Endodermal cell (in vitro differentiated cells): ENCODE measurements at places on chromosomes 7 and 10. TPM values are rescaled to one million over a fixed set of nuclear protein-coding genes. Genes with fewer than 3 reads are reported as not detected.

DNA sequence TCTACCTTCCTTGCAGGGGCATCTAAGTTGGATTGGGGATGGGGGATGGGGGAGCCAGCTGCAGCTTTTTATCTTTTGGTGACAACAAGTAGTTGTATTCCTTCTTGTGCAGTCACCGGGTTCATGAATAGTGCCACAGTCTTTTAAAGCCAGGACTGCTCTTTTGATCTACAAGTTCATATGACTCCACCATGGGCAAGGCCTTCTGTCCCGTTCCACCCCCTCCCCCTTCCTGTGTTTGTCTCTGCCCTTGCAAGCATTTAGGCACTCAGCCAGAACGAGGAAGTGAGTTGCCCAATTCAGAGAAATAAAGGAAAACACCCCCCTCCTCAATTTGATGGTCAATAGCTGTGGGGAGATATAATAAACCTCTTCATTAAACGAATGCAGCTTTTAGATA lies 44.8 kb upstream of the EGR2 start:
- H3K4me3 ChIP-seq = no peak overlapping the region
- no peak overlapping the region for H3K27ac ChIP-seq
- H3K27me3 ChIP-seq = no peaks in the 10 kb centered on the region
- peak; percentile 45 for DNase-seq
- no peaks in the 10 kb centered on the region for H3K4me1 ChIP-seq

Gene TMEM106B
- total RNA-seq = 39.6 and 40.3 TPM in 2 replicates

- H3K27ac ChIP-seq = no peak overlapping the region
- peak; percentile 85 for DNase-seq
- peaks cover 71% of the 10 kb centered on the region for H3K27me3 ChIP-seq
- H3K36me3 ChIP-seq = no peaks in the 10 kb centered on the region
Observed at GRCh38 chr7:64887756-64888508, 15.1 kb upstream of the ZNF273 start.

DNA sequence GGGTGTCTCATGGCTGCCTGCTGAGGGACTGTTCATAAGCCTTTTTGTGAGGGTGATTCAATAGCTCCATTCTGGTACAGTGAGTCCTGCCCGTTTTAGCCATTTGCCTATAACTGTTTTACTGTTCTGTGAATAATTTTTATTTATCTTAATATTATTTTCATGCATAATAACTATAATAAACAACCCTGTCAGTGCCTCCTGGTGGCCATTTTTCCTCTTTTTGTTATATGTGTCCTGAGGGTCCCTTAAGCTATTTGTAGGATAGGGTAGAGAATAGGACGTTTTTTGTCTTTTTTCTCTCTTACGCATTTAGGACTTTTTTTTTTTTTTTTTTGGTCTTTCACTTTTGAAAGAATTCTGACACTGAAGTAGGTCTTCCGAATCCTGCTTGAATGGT lies 2.9 kb downstream of the C1QL3 start:
- no peak for DNase-seq
- no peaks in the 10 kb centered on the region for H3K36me3 ChIP-seq
- no peak overlapping the region for H3K4me3 ChIP-seq
- no peaks in the 10 kb centered on the region for H3K4me1 ChIP-seq
- peaks cover 54% of the 10 kb centered on the region for H3K27me3 ChIP-seq
- no peak overlapping the region for H3K27ac ChIP-seq

Gene OPN4
- not detected in 3 replicates for total RNA-seq

DNA sequence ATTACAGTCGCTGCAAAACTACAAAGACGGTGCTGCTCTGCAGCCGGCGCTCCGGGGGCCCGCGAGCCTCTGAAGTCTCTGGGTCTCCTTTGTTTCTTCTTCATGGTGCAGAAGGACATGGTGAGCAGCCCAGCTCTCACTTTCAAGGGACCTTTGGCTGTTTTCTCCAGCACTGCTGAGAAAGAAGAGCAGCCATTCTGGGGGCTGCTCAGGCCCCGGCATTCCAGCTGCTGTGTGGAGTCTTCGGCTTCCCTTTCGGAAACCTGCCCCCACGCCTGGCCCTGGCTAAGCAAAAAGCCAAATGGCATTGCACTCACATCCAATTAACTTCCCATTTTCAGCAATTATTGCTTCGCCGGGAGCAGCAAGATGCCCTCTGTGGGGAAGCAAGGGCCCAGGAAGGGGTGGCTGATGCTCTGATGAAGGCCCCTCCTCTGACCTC lies 555.7 kb downstream of the PTPRN2 start:
- no peaks in the 10 kb centered on the region for H3K4me1 ChIP-seq
- H3K27ac ChIP-seq = no peak overlapping the region
- DNase-seq = peak; percentile 17
- no peaks in the 10 kb centered on the region for H3K36me3 ChIP-seq
- H3K27me3 ChIP-seq = no peaks in the 10 kb centered on the region

GRCh38 chr7:119703895-119704294 lies 569.1 kb upstream of the KCND2 start:
- H3K4me3 ChIP-seq = no peak overlapping the region
- H3K4me1 ChIP-seq = no peaks in the 10 kb centered on the region
- H3K27me3 ChIP-seq = no peaks in the 10 kb centered on the region
- DNase-seq = no peak

DNA sequence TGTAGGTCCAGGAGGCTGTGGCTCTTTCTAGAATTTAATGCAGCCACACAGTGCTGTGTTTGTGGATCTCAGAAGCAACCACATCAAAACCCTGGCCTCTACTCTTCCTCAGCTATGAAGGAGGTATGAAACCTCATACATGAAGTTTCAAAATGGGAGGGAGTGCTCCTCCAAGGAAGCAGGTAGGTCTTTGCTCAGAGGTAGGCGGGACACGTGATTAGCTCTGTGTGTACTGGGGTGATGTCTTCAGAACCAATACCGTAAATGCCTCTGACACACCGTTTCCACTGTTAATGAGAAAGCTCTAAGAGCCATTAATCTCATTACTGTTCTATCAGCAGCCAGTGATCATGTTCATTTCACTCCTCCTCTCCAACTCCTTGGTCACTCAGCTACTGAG lies 126.1 kb downstream of the PLXNA4 start:
- no peaks in the 10 kb centered on the region for H3K27me3 ChIP-seq
- no peak for DNase-seq
- no peak overlapping the region for H3K27ac ChIP-seq
- H3K4me1 ChIP-seq = no peaks in the 10 kb centered on the region
- peaks cover 3% of the 10 kb centered on the region for H3K36me3 ChIP-seq

DNA sequence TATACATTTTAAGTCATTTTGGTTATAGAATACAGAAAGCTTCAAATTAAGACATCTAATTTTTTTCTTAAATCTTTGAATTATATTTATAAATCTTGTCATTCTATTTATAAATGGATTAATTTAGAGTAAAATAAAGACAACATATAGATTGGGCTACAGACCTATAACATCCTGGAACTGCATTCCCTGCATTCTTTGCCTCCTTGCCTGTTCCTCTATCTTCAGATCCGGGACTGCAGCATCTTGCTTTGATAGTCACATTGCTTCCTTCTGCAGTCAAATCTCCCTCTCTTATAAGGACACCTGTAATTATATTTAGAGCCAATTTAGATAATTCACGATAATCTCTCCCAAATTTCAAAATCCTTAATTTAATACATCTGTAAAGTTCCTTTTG lies 64.2 kb downstream of the ATRNL1 start:
- no peaks in the 10 kb centered on the region for H3K36me3 ChIP-seq
- H3K4me3 ChIP-seq = no peak overlapping the region
- no peaks in the 10 kb centered on the region for H3K27me3 ChIP-seq
- DNase-seq = no peak
- no peak overlapping the region for H3K27ac ChIP-seq

Gene TUBB8
- total RNA-seq = 1.4 to 2.1 TPM (median 1.9 TPM) in 3 replicates

DNA sequence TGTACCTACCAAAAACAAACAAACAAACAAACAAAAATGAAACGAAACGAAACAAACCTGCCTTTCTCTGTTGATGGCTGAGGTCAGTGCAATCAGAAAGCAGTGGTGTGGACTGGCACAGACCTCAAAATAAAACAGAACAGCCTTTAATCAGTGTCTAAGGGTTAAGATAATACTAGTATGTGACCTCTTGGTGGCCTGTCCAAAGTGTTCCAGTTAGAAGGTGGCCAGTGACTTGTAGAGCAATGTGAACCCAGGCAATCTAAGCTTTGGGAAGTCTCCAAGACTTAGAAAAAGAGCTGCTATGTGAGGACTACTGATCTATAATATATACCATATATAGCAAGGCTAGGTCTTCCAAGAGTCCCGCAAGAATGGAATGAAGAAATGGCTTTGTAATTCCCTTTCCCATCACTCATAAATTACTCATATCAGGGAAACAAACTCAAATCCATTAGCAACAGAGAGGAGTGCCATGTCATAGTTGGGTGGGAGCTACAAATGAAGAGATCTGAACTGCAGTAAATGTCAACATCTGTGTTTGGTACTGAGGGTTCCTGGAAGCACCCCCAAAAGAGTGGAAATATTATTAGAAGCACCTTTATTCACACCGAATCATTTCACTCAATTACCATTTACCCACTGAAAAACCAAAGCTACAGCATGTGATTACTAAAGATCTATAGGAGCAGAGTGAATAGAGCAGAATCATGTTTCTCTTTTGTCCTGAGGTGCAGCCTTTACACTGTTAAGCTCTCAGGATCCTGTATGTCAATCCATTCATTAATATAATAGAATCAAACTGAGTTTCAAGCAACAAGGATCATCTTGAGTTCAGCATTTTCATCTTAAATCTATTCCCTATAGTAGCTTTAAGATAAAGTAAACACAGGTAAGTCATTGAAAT lies 28.0 kb downstream of the ABLIM1 start:
- no peak overlapping the region for H3K4me3 ChIP-seq
- no peak overlapping the region for H3K27ac ChIP-seq
- no peaks in the 10 kb centered on the region for H3K36me3 ChIP-seq
- peaks cover 4% of the 10 kb centered on the region for H3K4me1 ChIP-seq

- no peak overlapping the region for H3K4me3 ChIP-seq
- no peaks in the 10 kb centered on the region for H3K4me1 ChIP-seq
- no peaks in the 10 kb centered on the region for H3K27me3 ChIP-seq
Observed at GRCh38 chr10:96764425-96765060, 44.2 kb upstream of the PIK3AP1 start.

Gene SUN3
- total RNA-seq = not detected in 2 replicates
